ENCODE measurements at places on chromosomes 6 and 20.

DNA sequence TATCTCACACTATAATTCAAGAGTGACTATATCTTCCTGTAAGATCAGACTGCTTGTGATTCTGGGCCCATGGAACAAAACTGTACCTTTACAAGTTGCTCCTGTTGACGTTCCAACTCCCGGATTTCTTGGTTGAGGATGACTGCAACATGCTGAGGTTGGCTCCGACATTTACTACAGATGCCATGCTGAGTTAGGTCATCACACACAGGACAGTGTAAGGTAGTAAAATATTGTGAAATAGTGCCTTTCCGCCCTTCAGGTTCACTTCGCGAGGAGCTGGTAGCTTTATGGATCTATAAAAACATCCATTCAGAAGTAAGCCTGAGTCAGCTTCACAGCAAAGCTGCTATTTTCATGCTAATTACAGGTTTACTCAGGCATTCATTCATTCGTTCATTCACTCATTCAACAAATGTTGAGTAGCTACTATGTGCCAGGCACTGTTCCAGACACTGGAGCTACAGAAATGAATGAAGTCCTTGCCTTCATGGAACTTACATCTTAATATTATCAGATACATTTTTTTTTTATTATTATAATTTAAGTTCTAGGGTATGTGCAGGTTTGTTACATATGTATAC, 175.7 kb downstream of the REV3L start:
- DNase-seq: no peak

- DNase-seq: no peak
These were observed 20.0 kb downstream of the FAM209B start for GRCh38 chr20:56552911-56553629.

- DNase-seq: no peak
These were observed 117.6 kb upstream of the CDH4 start for GRCh38 chr20:61134296-61135030.

- DNase-seq: no peak
These were observed 682.0 kb downstream of the GRIK2 start for GRCh38 chr6:102075539-102075938.

- DNase-seq: no peak
These were observed 10.9 kb downstream of the SNX5 start for GRCh38 chr20:17957505-17958363.

DNA sequence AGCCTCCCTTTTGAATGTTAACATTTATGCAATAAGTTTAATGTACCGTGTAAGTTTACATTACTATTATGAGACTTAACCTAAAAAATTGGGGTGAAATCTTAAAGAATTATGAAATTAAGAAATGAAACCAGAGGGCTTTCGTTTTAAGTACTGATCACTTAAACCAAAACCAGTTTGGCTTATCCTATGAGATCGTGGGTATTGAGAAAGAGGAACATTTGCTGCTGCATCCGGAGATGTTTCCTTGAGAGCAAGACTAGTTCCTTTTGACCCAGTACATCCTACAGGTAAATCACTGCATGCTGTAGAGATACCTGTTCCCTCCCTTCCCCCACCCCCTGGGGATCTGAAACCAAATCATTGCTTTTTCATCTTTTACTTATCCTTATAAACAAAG, 201.3 kb downstream of the ESR1 start:
- DNase-seq: no peak

GRCh38 chr20:32358632-32358882, 426 bp downstream of the ASXL1 start:
- no peak for DNase-seq

DNA sequence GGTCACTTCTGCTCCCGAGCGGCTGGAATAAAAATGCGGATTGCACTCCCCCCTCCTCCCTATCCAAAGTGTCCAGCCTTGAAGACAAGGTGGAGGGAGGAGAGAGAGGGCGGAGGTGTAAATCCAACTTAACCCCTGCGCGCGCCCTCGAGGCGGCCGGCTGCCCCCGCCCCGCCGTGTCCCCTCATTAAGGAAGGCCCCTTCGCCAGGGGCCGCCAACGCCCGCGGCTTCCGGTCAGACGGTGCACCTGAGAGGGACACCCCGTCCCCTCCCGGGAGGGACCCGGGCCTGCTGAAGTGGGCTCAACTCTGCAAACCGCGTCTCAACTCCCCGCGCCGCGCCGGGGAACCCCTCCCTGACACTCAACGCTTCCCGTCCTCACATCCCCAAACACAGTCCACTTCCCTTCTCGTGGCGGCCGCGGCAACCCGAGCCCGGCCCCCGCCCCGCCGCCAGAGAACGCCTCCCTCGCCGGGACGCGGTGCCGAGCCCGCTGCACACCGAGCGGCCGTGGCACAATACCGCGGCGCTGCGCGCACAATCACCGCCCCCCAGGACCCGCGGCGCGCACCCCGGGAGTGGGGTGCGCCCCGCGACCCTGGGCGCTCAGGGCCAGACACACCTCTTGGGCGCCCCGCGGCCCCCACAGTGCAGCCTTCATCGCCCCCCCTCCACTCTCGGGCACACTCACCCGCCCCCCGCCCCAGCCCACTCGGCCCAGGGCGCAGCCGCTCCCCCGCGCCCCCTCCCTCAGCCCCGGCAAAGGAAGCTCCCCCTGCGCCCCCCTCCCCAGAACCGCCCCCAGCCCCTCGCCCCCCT, 102.5 kb downstream of the NOL4L start:
- no peak for DNase-seq

DNA sequence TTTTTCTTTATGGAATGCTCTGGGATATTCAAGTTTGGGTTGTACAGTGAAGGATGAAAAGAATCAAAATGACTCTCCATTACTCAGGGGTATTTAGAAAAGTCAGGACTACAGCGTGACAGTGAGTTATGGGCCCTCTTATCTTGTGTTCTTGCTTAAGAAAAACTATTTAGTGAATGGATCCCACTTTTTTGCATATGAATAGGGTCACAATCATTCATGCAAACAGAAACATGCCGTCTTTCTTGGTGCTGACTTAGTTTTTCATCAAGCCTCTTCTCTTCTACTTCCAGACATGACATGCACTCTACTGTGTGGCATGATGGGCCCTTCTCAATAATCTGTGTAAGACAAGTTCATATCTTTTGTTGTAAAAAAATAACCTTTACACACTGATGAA, 488.4 kb upstream of the MMS22L start:
- DNase-seq: no peak

Data from stimulated activated CD8-positive, alpha-beta memory T cell treated with anti-CD3 and anti-CD28 coated beads, Interleukin-2, amount 100 ng/mL, for 1 hour (primary cell).